Mesenchymal stem cell (in vitro differentiated cells and primary cell): ENCODE measurements at places on chromosomes 7 and 10.
A peak's percentile ranks its signal among the peaks of the same experiment; 100 is the strongest.

DNA sequence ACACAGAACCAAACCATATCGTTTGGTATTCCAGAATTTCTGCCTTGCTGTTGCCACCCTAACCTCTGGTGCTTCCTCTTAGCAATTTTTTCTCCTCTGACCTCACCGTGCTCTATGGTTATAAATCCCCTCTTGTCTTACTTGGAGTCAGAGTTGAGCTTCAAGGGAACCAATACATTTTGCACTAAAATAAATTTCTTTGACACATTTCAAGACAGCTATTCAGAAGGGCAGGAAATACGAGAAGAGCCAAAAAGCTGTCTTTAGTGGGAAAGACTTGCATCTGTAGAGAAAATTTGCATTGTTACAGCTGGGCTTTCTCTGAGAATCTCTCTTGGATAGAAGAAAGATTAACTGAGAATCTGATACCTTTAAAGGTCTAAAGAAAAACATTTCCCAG is 14.5 kb upstream of the AKR1C2 start:
- DNase-seq: no peak

GRCh38 chr10:67045404-67045803 is 119.6 kb downstream of the LRRTM3 start:
- DNase-seq: no peak

GRCh38 chr10:35386594-35387174 is 50.4 kb downstream of the CCNY start:
- DNase-seq: peak; percentile 37

GRCh38 chr10:101708870-101709269 is 13.9 kb upstream of the FBXW4 start:
- no peak for DNase-seq

- DNase-seq: peak; percentile 31
Observed at GRCh38 chr7:98282703-98283102, 1.2 kb downstream of the BRI3 start.

GRCh38 chr10:2077231-2077630 is 339.9 kb upstream of the ADARB2 start:
- no peak for DNase-seq

GRCh38 chr7:100071018-100071723 is 10.4 kb downstream of the ZNF3 start:
- DNase-seq: no peak

GRCh38 chr7:11737723-11738122 is 94.3 kb downstream of the THSD7A start:
- DNase-seq: no peak

DNA sequence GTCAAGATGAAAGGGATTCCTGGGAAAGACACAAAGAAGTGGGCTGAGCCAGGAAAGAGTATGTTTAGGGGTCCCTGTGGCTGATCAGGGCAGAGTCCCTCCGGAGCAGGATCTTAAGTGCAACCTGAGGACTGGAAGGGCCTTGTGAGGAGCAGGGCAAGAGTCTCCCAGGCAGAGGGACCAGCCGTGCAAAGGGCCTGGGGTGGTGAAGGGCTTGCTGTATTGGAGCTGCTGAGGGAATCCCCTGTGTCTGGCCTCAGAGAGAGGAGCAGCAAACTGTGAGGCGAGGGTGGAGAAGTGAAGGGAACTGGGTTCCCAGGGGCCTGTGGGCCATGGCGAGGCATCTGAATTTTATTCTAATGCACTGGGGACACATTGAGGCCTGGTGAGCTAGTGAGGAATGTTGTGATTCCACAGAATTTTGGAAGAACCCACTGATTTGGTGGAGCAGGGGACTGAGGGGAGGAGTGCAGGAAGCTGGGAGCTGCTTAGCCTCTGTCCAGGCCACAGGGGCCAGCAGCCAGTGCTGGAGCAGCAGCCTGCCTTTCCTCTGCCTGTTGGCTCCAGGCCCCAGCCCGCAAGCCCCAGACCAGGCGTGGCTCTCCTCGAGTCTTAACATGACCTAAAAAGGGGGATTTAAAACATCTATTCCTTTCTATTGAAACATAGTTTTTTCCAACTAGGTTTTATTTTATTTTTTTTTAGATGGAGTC is 138.4 kb upstream of the IGFBP3 start:
- no peak for DNase-seq

DNA sequence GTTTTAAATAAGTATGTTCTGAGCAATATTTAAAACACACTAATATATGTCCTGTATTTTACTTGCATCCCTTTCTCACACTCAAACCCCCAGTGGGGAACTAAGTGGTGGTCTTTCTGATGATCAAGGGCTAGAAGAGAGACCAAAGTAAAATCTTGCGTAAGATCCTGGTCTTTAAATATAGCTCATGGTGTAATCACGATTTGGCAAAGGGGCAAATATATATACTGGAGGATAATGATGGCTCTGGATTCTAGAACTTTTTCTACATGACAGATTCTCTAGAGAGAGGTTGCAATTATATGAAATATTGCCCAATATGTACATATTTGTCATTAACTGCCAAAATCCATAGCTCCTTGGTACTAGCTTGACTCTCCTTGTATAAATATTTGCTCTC is 438.3 kb downstream of the NXPH1 start:
- DNase-seq: no peak

DNA sequence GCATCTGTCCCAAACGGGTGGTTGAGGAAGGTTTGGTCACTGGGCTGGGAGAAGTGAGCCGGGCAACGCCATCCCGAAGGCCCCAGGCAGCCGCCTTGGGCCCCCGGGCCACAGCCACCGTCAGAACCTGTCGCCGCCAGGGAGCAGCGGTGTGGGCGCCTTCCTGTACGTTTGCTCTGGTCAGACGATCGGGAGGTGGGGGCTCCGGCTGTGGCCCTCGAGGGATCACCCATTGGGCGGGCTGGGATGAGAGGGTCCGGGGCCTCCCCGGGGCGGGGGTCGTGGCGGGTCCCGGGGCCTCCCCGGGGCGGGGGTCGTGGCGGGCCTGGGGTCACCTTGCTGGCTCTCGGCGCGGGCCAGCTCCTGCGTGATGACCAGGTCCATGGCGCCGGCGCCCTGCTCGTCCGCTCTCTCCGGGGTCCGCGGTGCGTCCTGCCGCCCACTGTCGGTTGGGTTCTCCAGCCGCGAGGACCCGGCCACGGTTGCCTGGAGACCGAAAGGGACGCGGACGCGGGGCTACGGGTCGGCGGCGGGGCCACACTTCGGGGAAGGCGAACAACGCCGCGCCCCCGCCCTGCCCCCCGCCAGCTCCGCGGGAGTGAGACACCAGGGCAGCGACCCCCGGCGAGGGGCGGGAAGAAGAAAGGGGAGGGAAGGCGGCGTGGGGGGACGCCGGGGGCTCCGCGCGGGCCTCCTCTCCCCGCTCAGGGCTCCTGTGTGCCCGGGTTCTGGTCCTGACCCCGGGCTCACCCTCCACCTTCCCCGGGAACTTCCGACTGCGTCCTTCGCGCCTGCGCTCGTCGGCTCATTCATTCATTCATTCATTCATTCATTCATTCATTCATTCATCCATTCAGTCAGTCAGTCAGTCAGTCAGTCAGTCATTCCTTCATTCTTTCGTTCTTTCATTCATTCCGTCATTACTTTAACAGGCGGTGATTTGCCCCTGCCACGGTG is at the start of gene CFAP46:
TSS of gene CFAP46 (minus strand) at position 470 of the 957 bp plus-strand sequence. CDS start at position 384, 86 bp downstream.
- DNase-seq: peak; percentile 68

- DNase-seq: no peak
Observed at GRCh38 chr7:76356115-76356514, 2.7 kb downstream of the YWHAG start.

- no peak for DNase-seq
Observed at GRCh38 chr10:77819210-77820112, 107.1 kb downstream of the DLG5 start.

- peak; percentile 42 for DNase-seq
Observed at GRCh38 chr10:65341323-65341925, 1584.4 kb upstream of the LRRTM3 start.

GRCh38 chr7:24438232-24438631 is 135.0 kb upstream of the PALS2 start:
- DNase-seq: no peak

DNA sequence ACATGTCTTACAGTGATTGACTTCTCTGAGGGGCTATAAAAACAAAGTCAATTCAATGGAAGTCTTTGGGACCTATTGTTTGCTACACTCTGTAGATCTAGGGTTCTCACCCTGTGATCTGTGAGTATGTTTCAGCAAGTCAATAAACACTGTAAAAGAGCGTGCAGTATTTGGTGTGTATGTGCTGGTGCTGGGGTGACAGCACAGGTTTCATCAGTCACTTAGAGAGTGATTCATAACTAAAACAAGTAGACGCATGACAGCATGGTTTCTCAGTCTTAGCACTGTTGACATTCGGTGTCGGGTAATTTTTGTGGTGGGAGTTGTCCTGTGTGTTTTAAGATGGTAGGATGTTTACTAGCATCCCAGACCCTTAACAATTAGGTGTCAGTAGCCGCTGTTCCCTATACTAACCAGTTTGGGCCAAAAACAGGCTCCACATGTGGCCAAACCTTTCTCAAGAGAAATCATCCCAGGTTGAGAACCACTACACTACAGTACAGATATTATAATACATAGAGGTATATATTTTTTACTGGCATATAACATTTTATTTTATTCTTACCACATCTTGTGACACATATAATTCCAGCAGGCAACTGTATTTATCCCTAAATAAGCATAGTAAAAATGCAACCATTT is 411.8 kb downstream of the ARL4A start:
- peak; percentile 37 for DNase-seq

DNA sequence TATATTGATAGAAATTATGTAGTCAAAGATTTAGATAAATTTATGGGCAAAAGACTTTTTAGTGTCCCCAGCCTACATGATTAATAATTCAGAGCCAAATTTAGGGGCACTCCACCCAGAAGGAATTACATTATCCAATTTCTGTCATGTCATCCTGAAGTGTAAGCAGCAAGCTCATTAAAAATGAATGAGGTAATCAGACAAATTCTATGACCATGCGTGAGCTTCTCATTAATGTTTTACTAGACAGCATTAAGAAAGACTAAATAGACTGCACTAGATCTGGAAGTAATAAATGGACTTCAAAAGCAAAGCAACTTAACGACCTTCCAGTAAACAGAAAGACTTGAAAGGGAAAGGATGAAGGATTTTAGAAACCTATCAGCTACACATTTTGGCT is 22.7 kb upstream of the TRUB1 start:
- no peak for DNase-seq

DNA sequence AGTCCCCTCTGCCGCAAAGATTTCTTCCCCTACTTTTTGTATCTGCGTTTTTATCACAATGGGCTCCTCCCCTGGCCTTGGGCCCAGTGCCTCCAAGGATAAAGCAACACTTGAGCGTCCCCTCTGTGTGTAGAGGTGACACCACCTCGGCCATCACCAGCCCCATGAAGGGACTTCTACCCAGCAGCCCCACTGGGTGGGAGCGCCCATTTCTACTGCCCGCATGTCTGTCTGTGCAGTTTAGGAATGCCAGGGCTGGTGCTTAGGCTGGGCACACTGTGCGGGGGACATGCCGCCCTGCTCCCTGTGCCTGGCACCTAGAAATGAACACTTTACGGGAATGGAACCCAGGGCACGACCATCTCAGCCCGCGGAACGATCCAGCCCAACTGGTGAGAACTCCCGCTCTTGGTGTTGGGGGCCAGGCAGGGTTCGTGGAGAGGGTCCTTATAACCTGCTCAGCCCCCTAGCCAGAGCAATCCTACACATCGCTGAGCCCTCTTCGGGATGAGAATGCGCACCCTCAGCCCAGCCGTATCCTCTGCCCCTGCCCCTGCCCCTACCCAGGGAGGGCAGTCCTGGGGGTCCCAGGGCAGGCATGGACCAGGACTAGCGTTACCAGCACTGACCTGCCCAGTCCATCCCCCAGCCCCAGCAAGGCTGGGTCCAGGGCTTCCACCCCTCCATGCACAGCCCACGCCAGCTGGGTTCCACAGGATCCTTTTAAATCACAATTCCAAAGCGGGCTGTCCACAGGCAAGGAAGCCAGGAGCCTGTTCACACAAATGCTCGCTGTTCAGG is 12.8 kb downstream of the CRYGN start:
- DNase-seq: no peak

- DNase-seq: no peak
Observed at GRCh38 chr7:158285383-158285770, 302.2 kb downstream of the PTPRN2 start.

GRCh38 chr7:33998476-33998875 is 93.1 kb downstream of the BMPER start:
- DNase-seq: no peak

DNA sequence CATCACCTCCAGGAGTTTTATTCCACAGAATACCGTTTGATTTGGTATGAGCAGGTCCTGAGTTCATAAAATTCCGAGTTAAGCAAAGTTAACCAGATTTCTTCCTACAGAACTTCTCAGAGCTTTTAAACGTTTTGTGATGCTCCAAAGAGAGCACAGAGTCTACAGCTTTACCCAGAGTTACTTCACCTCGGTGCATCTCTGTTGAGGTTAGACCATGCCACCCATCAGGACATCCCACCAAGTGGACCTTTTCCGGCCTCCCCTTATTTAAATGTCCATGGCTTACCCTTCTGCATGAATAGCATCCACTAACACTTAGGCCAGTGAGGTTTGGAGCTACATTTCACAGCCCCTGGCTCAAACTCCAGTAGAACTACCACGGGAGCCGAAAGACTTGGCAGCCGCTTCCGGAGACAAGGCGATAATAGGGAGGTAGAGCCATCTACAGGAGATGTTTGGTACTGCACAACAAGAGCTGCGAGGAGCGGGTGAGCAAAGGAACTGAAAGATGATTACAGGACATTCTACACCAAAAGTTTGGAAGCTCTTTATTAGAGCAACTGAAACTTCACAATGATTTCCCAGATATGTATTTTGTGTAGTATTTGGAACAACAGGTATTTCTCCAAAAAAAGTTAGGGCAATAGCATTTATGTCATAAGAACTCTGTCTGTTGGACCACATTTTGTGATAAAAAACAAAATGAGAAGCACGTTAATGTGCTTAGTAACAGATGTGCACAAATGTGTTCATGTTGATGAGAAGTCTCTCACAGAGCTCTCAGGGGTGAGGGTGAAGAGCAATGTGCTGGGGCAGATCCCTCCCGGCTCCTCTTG is 174.7 kb downstream of the HERPUD2 start:
- DNase-seq: peak; percentile 59

DNA sequence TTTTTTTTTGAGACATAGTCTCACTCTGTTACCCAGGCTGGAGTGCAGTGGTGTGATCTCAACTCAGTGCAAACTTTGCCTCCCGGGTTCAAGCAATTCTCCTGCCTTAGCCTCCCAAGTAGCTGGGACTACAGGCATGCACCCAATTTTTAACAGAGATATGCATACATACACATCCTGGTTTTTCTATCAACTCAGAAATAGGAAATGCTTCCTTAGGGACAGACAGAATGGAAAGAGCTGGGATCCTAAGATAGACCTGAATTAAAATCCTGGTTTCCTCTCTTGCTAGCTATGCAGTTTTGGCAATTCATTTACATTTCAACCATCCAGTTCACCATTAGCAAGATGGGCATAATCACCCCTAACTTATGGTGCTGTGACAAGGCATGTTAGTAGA is 347.5 kb downstream of the GPAM start:
- no peak for DNase-seq
